ENCODE measurements at places on chromosomes 7 and 10.
A peak's percentile ranks its signal among the peaks of the same experiment; 100 is the strongest.

DNA sequence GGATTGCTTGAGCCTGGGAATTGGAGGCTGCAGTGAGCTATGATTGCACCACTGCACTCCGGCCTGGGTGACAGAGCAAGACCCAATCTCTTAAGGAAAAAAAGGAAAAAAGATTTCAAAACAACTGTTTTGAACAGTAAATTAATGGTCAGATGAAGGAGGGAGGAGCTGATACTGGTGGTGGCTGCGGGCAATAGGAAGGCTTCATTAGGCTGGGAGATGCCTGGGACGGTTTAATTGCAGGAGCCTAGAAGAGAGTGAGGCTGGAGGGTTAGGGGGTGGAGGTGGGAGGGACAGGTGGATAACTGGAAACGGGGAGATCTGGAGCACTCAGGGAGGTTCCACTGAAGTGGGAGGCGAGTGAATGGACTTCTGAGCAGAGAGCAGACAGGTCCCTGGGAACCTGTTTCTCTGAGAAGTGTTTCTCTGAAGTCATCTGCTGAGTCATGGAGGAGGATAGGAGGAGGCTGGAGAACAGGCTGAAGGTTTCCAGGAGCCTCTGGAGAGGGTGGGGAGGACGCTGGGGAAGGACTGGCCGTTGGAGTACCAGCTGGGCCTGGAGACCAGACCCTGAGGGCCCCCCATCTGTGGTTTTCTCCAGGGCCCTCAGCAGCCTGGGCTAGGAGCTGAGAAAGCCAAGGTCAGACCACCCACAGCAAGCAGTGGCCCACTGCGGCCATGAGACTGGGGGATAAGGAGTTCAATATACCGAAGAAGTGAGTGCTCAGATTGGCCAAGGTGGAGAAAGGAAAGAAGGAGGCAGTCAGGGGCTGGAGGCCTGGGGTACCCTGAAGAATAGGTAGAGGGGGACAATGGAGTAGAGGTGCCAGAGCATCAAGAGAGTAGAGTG is 14.4 kb upstream of the YWHAG start:
- DNase-seq = peak; percentile 14

GRCh38 chr7:24836084-24836483 is 78.8 kb upstream of the GSDME start:
- peak; percentile 5 for DNase-seq

GRCh38 chr10:78642269-78642816 is 426.4 kb upstream of the ZMIZ1 start:
- DNase-seq = no peak

DNA sequence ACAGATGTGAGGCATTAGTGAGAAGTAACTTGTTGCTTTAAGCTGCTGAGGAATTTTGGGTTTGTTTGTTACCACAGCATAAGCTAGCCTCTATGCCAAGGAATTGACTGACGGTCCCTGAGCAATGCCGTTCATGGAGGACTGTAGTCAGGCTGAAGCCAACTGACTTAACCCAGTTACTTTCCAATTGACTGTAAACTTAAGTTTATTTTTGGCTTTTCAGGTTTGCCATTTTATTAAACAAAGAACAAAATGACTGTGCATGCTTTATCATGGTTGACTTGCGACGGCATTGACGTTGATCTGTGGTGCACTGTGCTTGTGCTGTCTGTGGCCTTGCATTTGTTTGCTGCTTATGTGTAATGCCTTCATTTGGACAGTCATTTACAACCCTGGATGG is 53.5 kb downstream of the DNAJB9 start:
- no peak for DNase-seq

- no peak for DNase-seq
Measured at GRCh38 chr10:123385508-123386080, 231.4 kb downstream of the BUB3 start.

GRCh38 chr10:29064680-29065079 is 224.2 kb upstream of the LYZL1 start:
- no peak for DNase-seq

GRCh38 chr10:22701132-22701826 is 13.1 kb downstream of the PIP4K2A start:
- DNase-seq = no peak

DNA sequence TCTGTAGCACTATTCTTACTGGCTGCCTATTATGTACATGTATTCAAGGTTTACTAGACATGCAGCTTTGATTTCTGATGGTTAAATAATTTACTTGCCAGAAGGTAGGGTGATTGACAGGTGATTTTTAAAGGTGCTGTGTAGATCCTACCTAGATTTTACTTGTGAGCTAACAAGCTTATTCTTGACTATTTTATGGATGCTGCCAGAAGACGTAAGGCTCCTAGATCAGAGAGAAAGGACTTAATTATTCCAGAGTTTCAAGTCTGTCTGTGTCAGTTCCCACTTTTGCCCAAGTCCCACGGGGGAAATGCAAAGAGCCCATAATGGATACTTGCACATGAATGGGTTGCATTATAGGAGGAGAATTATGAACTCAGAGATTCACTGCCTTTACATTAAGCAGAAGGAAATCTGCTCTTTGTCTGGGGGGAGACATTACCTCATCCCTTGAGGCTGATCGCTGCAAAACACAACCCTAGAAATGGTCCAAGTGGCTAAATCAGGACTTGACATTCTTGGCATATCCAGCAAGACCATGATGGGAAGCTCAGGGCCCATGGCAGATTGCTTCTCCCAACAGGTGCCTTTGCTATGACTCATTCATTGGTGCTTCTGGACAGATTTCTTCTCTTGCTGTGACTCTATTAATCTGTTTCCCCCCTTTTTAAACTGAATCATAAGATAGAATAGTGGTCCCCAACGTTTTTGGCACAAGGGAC is 32.1 kb downstream of the GPR158 start:
- DNase-seq = no peak

GRCh38 chr7:1723254-1723653 is 53.2 kb downstream of the ELFN1 start:
- DNase-seq = no peak

DNA sequence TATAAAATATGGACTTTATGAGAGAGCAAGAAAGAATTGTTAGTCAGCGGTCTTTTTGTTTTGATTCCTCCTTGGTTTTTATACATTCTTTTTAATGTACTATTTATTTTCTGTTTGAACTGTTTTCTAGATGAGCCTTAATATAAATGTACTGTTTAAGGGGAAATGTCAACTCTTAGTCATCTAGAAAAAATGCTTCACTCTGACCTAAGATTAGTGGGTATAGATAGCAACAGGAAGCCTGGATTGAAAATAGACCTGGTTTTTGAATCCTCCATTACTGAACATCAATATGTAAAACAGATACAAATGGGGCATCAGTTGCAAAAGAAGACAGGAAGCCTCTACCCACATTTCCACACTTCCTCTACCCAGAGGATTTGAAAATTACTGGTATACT is 87.8 kb downstream of the CHRM2 start:
- no peak for DNase-seq

DNA sequence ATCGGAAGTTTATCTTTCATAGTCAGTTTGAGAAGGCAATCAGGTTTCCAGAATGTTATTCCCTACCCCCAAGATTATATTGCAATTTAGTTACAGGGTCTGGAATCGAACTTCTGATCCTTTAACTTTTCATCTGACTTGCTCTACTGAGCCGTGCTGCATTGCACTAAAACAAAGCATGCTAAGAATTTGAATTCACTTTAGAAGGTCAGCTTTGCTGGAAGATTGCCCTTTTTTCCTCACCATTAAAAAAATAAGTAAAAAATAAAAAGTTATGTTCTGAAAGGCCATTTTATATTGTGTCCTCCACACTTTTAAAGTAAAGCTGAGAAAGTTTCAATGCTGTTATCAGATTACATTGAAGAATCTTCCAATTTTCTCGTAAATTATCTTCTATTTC is 388.8 kb upstream of the PHF14 start:
- DNase-seq = no peak

DNA sequence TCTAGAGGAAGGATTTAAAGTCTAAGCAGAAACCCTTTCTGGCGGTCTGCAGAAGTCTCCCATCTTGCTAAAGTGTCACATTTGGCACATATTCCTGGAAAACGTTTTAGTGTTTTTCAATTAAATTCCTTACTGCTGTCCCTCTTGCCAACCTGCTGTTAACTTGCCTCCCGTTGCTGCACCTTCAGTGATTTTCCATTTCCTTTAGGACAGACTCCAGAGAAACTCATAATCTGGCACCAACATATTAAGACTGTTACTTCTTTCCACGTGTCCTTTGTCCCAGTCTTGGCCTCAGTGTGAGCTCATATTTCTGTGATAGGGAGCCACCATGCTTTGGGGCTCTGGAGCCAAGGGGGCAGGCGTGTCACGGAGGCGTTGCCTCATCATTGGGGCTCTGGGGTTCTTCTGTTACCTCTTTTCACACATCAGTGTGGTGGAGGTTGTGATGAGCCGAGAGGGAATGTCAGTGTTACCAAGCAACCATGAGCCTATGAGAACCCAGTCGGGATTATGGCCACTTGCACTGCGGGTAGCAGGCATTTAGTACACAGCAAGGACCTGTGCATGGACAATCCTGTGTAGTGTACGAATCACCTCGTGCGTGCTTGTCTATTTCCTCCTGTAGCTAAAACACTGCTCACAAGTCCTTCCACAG is 26.0 kb upstream of the ZNF32 start:
- no peak for DNase-seq

DNA sequence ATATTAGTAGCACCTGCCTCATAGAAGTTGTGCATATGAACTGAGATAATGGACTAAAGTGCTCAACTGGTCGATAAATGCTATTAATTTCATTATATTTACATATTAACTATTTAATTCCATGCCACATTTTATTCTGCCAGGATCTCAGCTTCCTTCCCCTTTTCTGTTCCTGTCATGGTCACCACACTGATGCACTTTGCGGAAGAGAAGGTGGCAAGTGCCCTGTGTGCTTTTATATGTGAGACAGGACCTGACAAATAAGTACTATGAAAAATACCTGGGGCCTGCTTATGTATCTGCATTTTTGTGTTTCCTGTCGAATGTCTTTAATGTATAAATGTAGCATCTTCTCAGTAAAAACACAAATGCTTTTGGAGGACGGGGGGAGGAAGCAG is 12.2 kb downstream of the ATP6V0E2 start:
- no peak for DNase-seq

GRCh38 chr10:69635428-69636272 is 5.6 kb downstream of the FAM241B start:
- no peak for DNase-seq
